ENCODE measurements at places on chromosomes 11 and 22.

DNA sequence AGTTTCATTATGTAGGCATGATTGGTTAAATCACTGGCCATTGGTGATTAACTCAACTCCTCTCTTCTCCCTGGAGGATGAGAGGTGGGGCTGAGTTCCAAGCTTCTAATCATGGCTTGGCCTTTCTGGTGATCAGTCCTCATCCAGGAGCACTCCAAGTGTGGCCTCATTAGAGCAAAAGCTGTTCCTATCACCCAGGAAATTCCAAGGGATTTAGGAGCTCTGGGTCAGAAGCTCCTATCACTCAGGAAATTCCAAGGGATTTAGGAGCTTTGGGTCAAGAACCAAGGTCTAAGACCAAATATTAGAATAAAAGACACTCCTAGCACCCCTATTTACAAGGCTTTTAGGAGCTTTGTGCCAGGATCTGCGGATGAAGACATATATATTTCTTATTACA, 168.0 kb upstream of the BDNF start:
- peak; percentile 15 for DNase-seq

DNA sequence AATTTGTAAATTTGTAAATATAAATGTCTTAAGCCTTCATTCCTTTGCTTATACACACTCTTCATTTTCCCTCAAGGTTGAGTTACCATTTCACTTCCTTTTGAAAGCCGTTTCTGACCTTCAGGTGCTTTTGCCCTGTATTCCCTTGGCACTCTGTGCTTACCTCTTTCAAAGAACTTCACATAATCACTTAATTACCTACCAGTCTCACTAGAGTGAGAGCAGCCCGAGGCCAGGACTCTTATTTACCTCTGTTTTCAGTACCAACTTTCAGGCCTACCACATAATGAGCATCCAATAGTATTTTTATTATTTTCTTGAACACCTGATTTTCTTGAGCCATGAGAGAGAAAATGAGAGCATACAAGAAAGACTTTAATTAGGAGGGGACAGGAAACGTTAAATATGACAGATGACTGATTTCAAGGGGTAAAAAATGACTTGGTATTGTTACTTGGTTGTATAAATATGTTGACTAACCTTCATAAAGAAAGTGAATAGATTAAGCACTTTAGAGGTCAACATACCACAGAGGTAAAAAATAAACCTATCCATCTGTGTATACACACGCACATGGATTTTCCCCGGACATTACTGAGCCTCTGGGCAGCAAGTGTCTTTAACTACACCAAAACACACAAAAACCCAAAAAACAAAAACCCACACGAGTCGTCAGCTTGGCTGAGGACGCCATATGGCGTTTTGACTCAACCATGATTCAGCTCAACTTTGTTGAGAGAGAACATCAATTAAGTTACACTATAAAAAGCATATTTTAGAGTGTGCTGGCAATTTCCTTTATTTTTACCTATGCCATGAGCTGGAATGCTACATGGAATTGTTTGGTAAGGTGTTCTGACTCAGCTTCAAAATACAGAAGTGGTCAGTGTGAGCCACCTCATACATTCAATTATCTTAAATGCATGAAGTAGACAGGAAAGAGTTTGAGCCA, 7.6 kb downstream of the ATXN10 start:
- DNase-seq = no peak

GRCh38 chr11:122042981-122043380, 73.0 kb downstream of the BLID start:
- DNase-seq = no peak

DNA sequence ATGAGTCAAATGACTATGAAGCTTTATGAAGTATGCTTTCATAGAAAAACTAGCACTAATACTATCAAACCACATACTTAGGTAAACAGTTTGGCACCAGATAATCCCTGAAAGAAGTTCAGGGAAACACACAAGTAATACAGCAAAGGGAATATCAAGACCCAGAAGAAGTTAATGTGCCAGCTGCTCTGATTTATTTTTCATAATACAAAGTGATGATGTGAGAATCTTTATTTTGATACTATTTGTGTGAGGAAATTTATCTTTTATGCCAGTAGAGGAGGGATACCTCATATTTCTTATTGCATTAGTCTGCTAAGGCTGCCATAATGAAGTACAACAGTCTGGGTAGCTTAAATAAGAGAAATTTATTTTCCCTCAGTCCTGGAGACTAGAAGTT, 67.7 kb upstream of the ANO3 start:
- DNase-seq = no peak

GRCh38 chr11:92969634-92970347, at the start of gene MTNR1B:
Gene MTNR1B, plus strand, starts transcription at chr11:92969651. Its CDS starts 75 bp downstream, at chr11:92969726.
- peak; percentile 39 for DNase-seq

GRCh38 chr11:44824300-44824704, 97.5 kb downstream of the TSPAN18 start:
- DNase-seq = peak; percentile 96

DNA sequence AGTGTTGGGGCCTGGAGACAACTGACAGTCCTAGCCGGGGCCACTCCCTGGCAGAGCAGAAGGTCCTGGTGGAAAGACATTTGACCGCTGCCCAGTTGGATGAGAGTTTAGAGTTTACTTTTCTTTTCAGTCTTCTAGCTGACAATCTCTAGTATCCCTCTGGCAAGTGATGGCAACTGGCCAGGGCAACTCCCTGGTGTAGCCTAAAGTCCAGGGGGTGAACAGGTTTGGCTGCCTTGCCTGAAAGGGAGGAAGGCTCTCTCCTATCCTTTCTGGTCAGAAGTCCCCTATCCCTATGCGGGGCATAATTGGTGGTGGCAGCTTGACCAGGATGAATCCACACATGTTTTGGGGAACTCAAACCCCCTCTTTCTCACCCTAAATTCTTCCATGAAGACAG, 16.8 kb upstream of the MSANTD2 start:
- no peak for DNase-seq

DNA sequence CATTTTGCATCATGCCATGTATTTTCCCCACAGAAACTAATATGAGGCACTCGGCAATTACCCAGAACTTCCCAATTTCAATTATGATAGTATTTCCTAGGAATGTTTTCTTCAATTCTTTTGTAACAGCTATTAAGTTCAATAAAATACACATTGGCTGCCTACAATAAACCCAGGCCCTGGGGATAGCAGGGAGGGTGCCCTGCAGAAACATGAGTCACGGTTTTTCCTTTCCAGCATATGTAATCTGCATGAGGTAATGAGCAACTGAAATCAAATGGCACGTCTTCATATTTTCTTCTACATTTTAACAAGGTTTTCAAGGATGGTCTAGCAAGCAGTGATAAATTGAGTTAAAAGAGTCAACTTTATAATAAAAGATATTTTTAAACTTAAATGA, 32.0 kb downstream of the GUCY1A2 start:
- no peak for DNase-seq

DNA sequence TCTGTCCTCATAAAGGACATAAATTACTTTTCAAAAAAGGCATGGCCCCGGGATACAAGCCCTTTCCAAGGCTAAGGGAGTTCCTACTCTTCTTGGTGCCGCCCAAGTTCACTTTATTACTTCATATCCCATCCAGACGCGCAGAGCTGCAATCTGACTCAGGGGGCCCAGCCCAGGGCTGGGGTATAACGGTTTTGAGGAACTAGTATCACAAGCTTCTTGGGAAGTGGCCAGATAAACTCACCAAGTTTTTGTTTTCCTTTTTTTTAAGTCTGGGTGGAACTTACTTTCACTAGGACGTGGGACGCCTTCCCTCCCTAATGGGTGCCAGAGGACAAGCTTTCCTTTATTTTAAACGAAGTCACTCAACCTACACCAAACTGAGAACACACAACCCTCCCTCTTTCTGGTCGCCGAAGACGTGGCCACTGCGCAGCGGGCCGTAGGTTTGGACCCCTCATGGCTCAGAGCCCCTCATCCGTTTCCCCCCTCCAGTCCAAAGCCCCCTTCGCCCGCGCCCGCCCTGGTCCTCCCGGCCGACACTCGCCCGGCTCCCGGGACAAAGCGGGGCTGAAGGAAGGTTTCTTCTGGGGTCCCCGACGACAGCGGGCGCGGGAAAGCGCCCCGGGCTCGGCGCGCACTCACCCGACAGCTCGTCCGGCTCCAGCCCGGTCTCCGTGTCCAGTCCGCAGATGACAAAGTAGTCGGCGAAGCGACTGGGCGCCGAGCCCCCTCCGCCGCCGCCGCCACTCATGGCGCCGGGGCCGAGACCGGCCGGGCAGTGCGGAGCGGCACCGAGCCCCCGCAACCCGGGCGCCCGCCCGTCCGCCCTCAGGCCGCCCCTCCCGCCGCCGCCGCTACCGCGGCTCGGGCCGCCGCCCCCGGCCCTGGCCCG, 587 bp downstream of the DENND5A start:
- DNase-seq = peak; percentile 18

GRCh38 chr11:73280626-73281025, 8.5 kb downstream of the P2RY6 start:
- DNase-seq = no peak

DNA sequence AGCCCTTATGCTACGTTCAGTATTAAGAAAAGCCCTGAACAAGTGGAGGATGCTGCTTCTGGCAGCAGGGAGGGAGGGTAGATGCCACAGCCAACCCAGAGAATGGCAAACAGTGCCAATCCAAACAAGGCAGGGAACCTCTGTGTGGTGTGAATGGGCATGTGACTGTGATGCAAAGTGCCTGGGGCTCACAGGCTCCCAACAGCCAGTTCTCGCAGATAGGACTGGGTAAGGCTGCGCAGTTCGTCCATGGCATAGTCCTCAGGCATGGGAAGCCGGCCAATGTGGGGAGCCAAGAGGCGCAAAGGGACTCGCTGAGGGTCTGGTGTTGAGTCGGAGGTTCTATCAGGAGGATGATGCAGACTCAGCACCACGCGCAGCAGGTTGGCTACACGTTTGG, 4.8 kb upstream of the CHRNA10 start:
- DNase-seq = no peak

- peak; percentile 41 for DNase-seq
Observed at GRCh38 chr11:69711822-69712801, 8.3 kb upstream of the FGF19 start.

DNA sequence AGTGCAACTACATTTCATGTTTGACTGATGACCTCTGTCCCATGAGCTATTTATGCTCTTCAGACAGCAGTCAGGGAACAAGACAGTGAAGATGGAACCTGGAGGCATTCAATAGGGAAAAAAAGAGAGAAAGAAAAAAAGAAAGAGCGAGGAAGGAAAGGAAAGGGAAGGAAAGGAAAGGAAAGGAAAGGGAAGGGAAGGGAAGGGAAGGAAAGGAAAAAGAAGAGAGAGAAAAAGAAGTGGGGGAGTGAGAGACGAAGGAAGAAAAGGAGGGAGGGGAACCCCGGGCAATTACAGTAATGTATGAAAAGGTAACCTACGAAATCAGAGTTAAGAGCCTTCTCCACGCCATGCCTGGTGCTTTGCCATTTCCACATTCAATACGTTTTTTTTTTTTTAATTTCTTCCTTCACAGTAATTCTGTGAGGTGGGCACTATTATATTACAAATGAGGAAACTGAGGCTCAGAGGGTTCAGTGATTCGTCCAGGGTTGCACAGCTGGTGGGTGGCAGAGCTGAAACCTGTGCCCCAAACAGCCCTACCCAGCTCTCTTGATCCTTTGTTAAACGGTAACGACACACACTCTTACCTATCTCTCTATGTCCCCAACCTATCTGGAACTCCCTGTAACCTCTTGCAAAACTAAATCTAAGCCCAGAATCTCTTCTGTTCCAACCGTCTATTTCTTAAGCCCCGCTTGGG, 39.3 kb downstream of the ETS1 start:
- DNase-seq = no peak

- DNase-seq = no peak
Observed at GRCh38 chr11:132147464-132147863, 777.0 kb downstream of the NTM start.

DNA sequence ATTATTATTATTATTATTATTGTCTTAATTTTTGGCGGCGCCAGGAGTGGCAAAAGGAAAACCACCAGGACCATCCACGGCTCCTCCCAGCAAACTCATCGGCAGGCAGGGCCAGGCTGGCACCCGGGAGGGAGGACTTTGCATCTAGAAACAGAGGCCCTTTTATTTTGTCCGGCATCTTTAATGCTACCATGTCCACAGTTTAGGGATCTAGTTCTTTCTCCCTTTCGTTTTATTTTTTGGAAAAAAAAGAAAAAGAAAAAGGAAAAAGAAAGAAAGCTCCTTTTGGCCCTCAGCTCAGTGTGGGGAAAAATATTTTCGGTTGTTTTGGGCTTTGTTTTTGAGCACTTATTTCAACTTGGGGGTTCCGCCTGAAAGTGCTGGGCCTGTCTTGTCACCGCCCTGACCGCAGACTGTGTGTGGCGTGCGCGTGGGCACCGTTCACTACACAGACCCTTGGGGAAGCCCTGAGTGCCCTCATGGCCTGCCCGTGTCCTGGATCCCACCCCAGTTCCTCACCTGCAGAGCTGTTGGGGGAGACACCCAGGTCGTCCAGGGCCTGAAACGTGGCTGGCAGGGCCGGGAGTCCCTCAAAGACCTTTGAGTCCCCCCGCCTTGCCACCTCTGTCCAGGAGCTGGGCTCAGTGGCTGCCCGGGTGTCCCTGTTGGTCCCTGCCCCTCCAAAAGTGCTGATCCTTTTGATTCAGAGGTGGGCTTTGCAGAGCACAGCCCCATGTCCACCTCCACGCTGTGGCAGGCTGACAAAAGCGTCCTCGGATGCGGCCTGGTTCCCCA, 69.1 kb upstream of the PPARA start:
- no peak for DNase-seq

DNA sequence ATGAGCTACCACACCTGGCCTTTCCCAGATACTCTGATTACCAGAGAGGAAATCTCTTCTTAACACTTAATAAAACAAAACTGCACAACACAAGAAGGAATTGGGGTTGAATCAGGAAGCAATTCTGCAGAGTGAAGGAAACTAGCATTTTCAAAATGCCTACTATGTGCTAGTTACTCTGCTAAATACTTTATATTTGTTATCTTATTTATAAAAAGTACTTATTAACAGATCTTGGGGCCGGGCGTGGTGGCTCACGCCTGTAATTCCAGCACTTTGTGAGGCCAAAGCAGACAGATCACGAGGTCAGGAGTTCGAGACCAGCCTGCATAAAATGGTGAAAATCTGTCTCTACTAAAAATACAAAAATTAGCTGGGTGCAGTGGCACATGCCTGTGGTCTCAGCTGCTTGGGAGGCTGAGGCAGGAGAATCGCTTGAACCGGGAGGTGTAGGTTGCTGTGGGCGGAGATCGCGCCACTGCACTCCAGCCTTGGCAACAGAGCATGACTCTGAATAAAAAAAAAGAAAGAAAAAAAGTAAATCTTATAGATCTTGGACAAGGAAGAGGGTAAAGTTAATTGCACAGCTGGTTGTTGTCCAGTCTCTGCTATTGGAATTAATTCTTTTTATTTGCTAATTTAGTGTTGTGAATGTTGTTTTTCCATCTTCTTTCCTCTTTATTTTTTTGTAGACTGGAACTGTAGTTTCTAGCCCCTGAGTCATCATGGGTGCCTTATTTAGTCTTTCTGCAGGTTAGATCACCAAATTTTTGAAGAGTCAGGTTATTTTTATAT, 22.1 kb downstream of the TMEM135 start:
- no peak for DNase-seq

- no peak for DNase-seq
Observed at GRCh38 chr22:29722587-29722986, 2.8 kb downstream of the CABP7 start.

GRCh38 chr11:12258451-12258850, 118.9 kb upstream of the PARVA start:
- no peak for DNase-seq

Measured in neural progenitor cell (in vitro differentiated cells).